Choroid plexus epithelial cell (primary cell): ENCODE measurements at places on chromosomes 5 and 9.

DNA sequence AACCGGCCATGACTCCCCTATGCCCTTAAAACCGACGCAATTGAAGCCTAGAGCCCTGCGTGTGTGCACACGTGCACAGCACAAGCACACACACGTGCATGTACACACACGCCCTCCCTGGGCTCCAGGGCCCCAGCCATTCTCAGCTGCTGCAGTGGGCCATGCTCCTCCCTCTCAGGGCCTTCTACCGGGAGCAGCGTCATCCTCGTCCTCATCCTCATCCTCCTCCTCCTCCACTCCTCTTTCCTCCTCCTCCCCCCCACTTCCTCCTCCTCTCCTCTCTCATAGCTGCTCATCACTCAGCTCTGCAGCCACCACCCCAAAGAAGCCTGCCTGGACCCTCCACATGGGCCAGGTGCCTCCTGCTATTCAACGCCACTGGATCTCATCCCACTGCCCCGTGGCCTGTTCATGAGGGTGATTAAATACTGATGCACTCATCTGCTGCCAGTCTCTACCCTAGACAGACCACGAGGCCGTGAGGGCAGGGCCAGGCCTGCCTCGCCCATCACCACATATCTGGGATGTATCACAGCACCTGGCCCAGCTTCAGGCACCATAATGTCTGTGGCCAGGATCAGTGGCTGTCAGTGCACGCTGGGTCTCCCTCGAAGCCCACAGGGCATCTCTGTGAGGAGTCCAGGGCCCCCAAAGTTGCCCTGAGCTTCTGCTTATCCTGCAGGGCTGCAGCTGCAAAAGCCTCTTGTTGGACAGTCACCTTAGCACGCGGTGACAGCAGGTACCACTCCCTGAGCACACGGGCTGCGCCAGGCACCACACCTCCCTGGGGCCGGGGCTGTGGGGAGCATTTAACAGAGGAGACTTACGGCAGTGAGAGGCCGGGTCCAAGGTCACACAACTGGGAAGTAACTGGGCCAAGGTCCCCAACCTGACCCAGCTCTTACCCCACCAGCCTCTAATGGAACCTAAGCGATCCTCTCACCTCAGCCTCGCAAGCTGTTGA lies 9.8 kb downstream of the FAM78A start:
- no peak for DNase-seq

DNA sequence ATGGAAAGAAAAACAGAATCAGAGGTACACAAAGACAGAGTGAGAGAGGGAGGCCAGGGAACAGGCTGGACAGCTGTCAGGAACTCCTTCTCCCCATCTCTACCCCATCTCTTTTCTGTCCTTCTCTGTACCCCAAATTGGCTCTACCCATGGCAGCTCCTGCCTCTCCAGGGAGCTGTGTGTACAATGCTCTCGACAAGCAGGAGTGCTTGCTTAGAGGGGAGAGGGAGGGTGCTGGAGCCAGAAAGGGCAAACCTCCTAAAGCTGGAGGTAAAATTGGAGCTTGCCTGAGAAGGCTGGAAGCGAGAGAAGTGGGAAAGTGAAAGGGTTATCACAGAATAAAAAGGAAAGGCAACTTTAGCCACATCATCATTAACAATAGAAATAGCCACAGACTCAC lies 6.4 kb downstream of the TPM2 start:
- no peak for DNase-seq

DNA sequence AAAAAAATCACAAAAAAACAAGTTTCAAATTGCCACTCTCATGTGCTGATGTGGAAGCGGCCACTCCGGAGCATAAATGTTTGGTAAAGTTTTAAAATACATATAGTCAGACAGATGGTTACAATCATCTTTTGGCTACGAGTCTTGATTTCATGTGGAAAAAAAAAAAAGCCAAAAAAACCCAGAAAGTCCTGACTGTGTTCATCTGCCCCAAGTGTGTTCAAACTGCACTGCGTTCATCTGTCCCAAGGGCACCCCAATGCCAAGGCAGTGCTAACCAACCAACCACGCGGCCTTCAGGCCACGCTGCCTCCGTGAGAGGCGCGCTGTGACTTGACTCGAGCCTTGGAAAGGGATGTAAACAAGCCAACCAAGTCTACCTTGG lies 127.1 kb downstream of the MYO10 start:
- no peak for DNase-seq

DNA sequence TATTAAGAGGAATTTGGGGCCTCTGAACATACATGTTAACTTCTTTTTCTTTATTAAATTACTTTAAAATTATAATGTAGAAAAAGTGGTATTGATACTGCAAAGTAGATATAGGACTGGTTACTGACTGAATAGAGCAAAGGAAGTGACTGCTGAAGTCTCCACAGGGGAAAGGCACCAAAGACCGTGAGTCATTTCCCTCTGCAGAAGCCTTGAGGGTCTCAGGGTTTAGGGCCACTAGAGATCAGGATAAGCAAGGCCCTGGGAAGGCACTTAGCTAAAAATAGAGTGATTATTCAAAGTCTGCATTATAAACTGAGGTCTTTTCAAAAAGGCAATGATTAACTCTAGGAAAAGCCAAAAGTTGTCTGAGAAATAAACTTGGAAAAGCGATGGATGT lies 44.7 kb upstream of the ITGA1 start:
- DNase-seq = peak; percentile 40

- peak; percentile 56 for DNase-seq
These were observed 179.4 kb upstream of the NR3C1 start for GRCh38 chr5:143582869-143583268.

- DNase-seq = peak; percentile 43
These were observed 48.7 kb upstream of the PSD2 start for GRCh38 chr5:139746691-139747582.

GRCh38 chr5:57635146-57635777 lies 152.7 kb upstream of the ACTBL2 start:
- DNase-seq = peak; percentile 16

- no peak for DNase-seq
These were observed 28.8 kb downstream of the TNIP1 start for GRCh38 chr5:151051931-151052608.

DNA sequence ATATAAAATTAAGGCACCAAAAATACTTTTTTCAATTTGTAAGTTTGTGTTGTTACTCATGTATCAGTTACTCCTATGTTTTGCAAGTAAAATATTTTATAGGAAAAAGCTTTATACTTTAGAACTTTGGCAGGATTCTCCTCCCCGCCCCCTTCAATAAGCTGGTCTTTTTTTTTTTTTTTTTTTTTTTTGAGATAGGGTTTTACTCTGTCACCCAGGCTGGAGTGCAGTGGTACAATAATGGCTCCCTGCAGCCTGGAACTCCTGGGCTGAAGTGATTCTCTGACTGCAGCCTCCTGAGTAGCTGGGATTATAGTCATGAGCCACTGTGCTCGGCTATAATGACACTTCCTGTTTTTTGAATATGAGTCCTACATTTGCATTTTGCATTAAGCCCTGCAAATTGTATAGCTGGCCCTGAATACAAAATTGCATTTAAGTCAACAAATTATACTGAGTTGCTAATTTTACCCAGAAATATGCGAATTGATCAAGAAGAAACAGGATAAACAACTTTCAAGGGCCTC lies 192.9 kb downstream of the PIK3R1 start:
- DNase-seq = no peak

- DNase-seq = peak; percentile 15
These were observed 28.2 kb downstream of the PRELID2 start for GRCh38 chr5:145806923-145807322.

- peak; percentile 81 for DNase-seq
These were observed 96.8 kb downstream of the ANKRD18B start for GRCh38 chr9:33620738-33621439.

DNA sequence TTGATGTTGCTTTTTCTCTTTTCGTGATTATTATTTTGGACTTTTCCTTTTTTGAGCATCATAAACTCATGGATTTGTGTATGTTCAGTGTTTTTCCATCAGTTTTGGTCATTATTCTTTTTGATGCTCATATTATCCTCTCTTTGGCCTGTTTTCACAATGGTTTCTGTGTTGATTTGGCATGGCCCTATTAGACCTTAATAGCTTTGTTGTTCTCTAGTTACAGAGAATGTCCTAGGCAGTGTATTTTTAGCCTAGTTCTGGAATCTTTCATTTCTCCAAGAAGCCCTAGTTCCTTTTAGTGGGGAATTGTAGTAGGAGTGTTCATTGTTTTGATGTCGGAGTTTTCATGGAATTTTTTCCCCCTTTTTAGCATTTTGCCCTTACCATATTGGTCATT lies 41.3 kb upstream of the ROPN1L start:
- DNase-seq = no peak

DNA sequence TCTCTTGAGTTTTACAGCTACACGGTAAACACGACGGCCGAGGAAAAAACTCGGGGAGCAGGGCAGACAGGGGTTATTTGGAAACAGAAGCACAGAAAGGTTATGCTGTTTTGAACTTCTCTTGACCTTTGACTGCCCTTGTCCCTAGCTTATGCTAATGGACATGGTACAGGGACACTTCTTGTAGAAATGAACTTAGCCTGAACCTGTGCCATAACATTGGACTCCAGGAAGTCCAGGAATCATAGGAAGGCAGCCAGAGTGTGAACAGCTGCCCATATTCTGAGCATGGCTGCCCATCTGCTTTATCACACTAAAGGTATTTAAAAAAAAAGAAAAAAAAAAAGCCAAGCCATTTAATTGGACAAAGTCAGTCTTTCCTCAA lies 46.1 kb downstream of the NR6A1 start:
- no peak for DNase-seq

GRCh38 chr5:133241179-133242092 lies 189.6 kb downstream of the HSPA4 start:
- no peak for DNase-seq

GRCh38 chr5:39100851-39101396 lies 26.7 kb upstream of the RICTOR start:
- peak; percentile 97 for DNase-seq

- peak; percentile 74 for DNase-seq
These were observed 8.4 kb downstream of the FNBP1 start for GRCh38 chr9:130034570-130034969.

DNA sequence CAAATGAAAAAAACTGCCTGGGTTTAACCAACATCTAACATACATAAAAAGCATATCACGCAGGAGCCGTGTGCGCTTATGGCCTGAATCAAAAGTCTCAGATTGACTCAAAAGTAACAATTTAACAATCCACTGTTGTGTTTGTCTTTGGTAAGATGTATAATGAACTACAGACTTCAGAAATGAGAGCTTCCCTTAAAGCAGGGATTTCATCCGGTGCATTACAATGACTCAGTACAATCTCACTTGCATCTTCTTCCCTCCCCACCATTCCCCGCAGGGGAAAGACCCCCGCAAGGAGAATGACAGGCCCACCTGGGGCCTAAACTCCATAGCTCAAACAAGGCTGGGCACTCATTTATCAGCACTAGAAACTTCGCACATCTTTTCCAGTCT lies 1.4 kb downstream of the ZFR start:
- DNase-seq = peak; percentile 46

- no peak for DNase-seq
These were observed 75.7 kb downstream of the PBX3 start for GRCh38 chr9:125822902-125823301.

DNA sequence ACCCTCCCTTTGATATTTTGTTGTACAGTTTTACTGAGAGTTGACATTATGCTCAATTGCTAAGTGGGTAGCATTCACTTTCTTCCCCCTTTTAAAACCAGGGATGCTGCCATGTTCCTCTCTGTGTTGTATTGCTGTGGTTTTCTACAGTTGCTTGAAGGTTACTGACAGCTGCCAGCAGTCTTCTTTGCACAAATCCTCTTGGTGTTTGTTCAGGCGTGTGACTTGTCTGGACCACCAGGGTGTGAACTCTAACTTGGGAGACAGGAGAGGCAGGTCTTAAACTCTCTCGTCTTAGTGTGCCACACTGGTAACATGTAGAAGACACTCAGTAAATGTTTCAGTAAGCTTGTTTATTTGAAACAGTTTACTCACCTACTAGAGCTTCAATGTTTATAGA lies 25.1 kb downstream of the SLC44A1 start:
- no peak for DNase-seq

DNA sequence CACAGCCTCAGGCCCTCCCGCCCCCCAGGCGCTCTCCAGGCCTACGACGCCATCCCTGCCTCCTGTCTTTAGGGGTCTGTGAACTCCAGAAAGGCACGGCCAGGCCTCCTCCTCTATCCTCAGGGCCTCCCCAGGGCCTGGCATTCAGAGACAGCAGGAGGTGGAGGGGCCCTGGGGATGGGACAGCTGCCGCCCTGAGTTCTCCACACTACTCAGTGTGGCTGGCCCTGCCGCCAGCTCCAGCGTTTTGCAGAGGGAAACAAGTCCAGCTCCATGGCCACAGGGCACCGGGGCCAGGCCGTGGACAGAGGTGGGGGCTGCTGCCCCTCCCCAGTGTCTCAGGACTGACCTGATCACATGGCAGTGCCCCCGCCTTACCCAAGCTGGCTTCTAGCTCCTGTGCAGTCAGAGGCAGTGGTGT lies 16.4 kb downstream of the SH3GLB2 start:
- DNase-seq = no peak

- peak; percentile 82 for DNase-seq
These were observed 103.7 kb downstream of the ATPSCKMT start for GRCh38 chr5:10145923-10146401.

GRCh38 chr9:105073147-105073546 lies 145.2 kb upstream of the ABCA1 start:
- no peak for DNase-seq

DNA sequence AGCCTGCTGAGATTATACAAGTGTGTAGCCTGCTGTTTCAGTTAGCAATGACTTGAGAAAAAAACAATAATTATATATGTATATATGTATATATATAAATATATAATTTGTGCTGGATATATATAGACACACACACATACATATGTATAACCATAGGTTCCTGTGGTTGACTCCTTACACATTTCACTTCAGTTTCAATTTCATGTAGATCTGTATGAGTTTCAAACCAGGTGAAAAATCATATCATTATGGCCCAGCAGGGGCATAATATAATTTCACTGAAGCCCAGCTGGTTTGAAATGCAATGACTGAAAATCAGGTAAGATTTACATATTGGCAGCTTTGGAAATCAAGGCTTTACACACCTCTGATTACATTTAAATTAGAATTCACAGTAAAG lies 690.4 kb upstream of the CDH18 start:
- DNase-seq = no peak

DNA sequence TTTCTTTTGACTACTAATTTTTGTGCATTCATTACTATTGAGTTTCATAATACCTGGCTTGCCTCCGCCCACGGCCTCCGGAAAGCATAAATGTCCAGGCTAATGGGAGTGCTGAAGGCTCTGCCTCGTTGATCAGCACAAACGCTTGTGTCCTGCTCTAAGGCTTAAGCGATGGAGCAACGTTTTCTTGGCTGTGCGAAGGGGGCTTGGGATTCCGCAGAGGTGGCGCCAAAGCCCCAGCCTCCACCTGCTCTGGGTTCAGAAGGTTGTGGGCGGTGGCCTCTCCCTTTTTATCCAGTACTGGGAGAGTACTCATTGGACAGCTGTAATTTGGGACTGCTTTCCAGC lies 19.7 kb downstream of the ANXA2R start:
- no peak for DNase-seq

- DNase-seq = peak; percentile 18
These were observed 109.8 kb upstream of the ZNF462 start for GRCh38 chr9:106753155-106753671.
